ENCODE measurements at places on chromosomes 1 and 21.

- DNase-seq: no peak
Measured at GRCh38 chr1:29117381-29117780, 6.3 kb downstream of the TMEM200B start.

- no peak for DNase-seq
Measured at GRCh38 chr1:65424573-65424889, 4.1 kb downstream of the LEPR start.

- no peak for DNase-seq
Measured at GRCh38 chr1:115365738-115366137, 27.7 kb upstream of the NGF start.

DNA sequence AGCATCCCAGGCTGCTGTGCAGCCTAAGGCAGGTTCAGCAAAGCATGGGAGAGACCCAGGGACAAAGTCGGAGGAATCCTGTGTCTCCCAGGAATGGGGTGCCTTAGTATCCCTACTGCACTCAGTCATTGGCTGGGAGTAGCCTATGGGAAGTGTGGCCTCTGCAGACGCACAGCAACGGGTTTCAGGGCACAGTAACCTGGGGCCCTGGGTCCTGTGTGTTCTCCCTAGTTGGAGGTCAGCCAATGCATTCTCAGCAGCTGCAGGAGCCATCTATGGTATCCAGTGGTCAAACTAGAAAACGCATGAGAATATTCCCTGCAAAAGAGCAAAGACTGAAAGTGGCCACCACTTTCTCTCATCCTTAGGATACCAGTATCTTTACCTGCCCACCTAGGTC is 13.7 kb upstream of the C1orf21 start:
- DNase-seq: no peak

GRCh38 chr1:112634367-112634766 is 14.7 kb downstream of the CAPZA1 start:
- DNase-seq: no peak

GRCh38 chr1:74772945-74773344 is 40.0 kb downstream of the TYW3 start:
- DNase-seq: no peak

DNA sequence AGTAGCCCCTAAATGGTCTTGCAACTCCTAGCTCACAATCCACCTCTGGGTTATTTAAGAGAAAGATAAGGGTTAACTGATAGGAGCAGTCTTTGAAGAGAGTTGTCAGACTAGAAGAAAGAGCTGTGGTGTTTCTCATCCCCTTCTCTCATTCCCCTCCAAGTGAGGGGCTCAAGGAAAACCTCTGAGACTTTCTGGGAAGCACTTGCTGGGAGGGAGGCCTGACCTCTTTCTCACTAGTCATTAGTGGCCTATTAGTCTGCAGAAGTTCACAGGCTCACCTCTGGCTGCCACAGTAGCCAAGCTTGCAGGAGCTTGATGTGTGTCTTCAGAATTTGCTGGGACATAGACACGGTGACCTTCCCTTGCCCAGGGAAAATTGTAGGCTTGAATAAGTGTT is 6.2 kb upstream of the GPR89A start:
- no peak for DNase-seq

DNA sequence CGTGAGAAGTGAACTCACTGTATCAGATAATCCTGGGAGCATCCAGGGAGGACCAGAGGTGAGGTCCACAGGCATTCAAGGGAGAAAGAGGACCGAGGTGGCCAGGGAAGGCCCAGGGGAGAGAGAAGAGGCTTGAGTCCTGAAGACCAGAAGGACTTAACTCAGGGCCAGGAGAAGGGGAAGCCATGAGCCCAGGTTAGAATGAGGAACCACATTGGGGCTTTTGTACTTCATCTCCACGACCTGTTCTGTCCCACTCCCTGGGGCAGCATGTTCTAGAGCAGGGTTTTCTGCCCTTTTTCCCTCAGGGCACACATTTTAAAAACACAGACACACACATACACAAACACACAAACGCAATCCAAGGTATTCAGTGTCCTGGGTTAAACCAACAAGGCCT is 8.4 kb downstream of the LGR6 start:
- no peak for DNase-seq

GRCh38 chr1:177983077-177983476 is 13.2 kb upstream of the SEC16B start:
- no peak for DNase-seq

DNA sequence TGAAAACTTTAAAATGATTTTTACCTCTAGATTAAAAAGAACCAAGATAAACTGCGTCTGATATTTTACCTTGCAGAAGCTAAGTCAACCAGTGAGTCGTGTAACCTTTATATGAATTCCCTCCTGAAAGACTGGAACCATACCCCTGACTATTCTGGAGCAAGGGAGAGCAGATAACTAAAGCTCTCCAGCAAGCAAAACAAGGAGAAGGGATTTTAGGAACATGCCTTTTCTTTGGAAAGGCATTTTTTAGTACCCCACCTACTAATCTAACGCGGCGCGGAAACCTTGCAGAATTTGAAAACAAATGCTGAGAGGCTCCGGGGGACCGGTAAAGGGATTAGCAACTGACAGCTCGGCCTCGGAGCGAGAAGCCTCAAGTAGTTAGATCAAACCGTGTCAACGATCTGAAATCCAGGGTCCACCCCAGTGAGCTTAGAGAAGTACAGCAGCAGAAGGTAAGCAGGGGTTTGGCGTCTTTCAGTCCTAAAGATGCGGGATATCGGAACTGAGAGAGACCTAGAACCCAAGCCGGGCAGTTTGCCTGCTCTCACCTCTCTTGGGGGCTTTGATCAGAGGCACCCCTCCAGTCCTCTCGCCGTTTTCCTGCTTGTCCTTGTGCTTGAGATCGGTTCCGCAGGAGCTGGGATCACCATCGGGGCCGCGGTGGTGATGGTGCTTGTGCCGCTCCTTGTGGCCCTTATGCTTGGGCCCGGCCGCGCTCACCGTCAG is 954 bp downstream of the RSBN1 start:
- DNase-seq: no peak

- no peak for DNase-seq
Measured at GRCh38 chr1:242530761-242531160, 6.3 kb upstream of the PLD5 start.

DNA sequence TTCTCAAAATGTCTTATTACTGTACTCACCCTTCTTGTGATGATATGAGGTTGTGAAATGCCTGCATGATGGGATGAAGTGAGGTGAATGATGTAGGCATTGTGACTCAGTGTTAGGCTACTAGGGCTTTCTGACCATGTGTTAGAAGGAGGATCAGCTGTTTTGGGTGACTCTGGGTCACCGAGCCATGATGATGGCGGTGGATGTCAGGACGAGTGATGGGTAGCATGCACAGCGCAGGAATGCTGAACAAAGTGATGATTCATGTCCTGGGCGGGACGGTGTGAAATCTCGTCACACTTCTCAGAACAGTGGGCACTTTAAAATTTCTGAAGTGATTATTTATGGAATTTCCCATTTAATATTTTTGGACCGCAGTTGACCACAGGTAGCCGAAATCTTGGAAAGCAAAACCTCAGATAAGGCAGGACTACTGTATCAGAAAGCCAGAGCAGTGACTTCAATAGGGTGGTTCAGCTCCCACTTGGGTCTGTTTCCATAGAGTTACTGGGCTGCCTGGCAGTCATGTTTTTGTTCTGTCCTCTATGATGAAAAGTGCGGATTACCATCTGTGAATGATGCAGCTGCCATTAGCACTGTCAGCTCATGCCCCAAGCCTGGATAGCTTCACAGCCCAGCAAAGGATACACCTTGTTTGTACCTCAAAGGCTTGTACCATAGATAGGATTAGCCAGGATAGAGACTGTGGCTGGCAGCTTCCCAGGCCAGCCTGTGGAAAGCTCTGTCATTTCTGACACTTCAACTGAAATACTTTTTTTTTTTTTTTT is 26.6 kb downstream of the IL6R start:
- DNase-seq: peak; percentile 40

DNA sequence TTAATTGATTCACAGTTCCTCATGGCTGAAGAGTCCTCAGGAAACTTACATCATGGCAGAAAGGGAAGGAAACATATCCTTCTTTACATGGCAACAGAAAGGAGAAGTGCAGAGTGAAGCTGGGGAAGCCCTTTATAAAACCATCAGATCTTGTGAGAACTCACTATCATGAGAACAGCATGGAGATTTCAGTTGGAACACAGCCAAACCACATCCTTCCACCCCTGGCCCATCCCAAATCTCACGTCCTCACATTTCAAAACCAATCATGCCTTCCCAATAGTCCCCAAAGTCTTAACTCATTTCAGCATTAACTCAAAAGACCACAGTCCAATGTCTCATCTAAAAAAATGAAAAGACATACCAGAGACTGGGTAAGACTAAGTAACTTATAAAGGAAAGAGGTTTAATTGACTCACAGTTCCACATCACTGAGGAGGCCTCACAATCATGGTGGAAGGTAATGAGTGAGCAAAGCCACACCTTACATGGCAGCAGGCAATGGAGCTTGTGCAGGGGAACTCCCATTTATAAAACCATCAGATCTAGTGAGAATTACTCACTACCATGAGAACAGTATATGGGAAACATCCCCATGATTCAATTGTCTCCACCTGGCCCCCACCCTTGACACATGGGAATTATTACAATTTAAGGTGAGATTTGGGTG is 105.2 kb downstream of the MRPL39 start:
- peak; percentile 77 for DNase-seq

DNA sequence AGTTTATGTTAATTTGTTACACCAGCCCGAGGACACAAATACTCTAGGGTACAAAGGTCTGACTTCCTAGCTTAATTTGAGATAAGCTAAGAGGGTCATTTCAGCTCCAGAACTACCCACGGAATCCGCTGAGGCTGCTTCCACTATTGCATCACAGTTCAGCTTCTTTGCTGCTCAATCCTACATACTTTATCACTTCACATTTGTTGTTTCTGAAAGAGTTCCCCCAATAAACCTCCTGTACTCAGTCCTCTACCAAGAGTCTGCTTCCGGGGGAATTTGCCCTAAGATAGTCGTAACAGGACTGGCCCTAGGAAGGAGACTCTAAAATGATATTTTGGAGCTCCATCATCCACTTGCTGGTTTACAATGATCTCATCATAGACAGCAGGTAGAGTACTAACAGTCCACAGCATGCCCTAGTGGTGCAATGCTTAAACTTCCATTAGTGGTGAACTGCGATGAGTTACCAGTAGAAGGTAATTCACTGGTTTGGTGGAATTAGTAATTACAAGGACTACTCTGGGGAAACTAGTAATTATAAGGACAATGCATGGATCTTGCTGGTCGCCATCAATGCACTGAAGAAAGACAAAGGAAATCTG is 229.3 kb downstream of the USH2A start:
- DNase-seq: no peak

GRCh38 chr1:13952985-13953384 is 253.0 kb downstream of the PRDM2 start:
- DNase-seq: no peak
